ENCODE measurements at places on chromosomes 12 and 14.

DNA sequence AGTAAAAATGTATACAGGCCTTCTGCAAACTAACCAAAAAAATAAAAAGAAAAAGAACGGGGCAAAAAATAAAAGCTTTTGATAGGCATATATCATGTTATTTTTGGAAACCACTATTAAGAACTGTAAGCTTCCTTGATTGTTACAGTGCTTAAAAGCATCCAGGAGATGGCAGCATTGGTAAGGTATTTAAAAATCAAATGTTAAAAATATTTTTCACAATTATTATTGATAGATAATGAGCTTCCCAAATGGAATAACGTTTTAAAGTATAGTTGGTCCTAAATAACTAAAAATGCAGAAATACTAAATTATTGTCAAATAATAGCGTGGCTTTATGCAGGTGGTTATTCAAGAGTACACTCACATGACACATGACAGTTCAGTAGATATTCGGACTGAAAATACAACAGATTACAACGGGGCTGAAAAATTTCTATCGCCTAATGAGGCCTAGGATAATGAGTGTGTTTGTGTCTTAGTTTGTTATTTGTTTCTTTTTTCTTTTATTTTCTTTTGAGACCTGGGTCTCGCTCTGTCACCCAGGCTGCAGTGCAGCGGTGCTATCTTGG lies 127.2 kb upstream of the ATF7IP start:
- peak; percentile 22 for DNase-seq

DNA sequence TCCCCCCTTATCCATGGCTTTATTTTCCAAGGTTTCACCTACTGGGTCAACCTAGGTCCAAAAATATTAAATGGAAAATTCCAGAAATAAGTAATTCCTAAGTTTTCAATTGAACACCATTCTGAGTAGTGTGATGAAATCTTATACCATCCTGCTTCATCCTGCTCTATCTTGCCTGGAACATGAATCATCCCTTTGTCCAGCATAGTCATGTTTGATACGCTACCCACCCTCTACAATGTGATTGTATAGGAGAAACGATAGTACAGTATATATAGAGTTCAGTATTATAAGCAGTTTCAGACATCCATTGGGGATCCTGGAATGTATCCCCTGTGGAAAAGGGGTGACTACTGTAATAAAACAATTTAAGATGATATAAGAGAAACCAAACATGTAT lies 62.2 kb downstream of the IFNG start:
- DNase-seq = no peak

DNA sequence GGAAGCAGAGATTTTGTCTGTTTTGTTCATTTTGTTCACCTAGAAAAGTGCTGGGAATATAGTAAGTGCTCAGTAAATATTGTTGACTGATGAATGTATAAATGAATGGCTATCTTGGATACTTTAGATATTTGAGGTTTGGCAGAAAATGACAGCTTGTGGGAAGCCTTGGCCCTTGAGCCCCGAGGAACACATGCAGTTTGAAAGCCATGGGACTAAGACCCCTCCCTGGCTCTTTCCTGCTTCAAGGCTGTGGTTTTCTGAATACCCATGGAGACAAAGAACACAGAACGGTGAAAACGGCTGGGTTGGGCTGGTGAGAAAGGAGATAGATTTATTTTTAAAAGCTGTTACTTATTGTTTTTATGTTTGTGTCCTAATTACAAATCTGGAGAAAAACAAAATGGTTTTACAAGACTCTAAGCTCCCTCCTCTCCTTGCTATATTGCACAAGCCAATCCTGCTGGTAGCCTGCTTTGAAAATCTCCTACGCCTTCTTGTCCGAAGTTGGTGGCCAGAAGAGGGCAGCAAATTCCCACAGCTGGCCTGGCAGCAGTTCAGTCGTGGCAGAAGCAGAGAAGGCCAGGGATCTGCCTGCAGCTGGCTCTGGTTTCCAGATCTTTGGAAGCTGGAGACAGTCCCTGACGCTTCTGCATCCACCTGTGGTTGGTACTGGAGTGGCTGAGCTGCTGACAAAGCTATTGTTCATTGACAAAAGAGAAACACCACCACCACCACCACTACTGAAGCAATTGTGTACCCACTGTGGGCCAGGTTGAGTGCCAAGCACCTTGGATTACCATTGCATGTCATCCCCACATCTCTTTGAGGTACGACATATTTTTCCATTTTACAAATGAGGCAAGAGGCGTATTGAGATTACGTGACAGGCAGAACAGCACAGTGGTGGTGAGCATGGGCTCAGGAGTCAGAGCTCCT lies 5.2 kb upstream of the KRT85 start:
- peak; percentile 5 for DNase-seq

GRCh38 chr12:119704065-119704747 lies 36.3 kb downstream of the PRKAB1 start:
- no peak for DNase-seq

GRCh38 chr14:71658261-71658860 lies 273.9 kb upstream of the RGS6 start:
- no peak for DNase-seq

- no peak for DNase-seq
Measured at GRCh38 chr12:31371256-31371620, 45.3 kb upstream of the SINHCAF start.

- DNase-seq = peak; percentile 92
Measured at GRCh38 chr12:4960030-4960429, 50.3 kb downstream of the KCNA1 start.

DNA sequence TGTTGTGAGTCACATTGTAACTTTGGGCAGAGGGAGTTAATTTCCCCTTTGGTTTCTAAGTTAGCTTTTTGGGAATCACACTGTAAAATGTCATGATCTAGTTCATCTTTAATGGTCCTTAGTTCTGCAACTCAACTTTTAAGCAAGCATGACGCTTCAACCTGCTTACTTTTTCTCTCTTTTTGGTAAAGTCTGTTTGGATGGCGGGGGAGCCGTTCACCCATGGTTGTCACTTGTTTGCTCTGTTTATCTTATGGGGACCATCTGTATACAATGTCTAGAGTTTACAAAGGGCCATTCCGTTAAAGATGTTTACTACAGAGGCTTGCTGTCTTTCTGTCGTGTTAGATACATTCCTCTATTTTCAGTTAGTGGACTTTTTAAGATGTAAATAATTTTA lies 172.0 kb downstream of the SRGAP1 start:
- DNase-seq = no peak

Measured in NCI-H446 (cell line).